Astrocyte of the hippocampus (primary cell): ENCODE measurements at places on chromosomes 4 and X.

- DNase-seq = no peak
Measured at GRCh38 chr4:55483315-55483714, 63.4 kb downstream of the CLOCK start.

DNA sequence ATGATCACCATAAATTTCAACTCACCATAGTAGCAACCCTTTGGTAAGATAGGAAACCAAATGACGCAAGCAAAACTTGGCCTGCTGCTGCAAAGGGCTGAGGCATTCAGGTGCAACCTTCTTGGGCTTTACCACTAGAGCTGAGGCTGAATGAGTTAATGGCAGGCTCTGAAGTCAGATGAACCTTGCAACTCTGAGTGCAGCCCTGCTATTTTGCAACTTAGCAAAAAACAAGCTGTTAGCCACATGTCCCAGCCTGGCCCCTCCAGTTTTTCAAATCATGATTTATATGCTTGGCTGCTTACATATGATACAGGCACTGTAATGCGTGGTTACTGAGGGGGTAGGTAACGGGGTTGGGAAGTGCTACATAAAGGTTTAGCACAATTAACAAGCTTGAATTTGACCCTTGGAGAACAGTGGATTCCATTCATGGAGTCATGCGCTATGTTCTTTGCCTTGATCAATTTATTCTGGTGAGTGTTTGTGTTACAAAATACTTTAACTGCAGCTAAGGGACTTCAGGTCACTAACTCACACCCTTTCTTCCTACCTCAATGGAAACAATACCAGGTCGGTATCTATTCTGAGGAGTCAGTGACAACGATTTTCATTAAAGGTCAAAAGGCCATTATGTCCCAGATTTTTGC is 80.5 kb upstream of the PPARGC1A start:
- DNase-seq = no peak

DNA sequence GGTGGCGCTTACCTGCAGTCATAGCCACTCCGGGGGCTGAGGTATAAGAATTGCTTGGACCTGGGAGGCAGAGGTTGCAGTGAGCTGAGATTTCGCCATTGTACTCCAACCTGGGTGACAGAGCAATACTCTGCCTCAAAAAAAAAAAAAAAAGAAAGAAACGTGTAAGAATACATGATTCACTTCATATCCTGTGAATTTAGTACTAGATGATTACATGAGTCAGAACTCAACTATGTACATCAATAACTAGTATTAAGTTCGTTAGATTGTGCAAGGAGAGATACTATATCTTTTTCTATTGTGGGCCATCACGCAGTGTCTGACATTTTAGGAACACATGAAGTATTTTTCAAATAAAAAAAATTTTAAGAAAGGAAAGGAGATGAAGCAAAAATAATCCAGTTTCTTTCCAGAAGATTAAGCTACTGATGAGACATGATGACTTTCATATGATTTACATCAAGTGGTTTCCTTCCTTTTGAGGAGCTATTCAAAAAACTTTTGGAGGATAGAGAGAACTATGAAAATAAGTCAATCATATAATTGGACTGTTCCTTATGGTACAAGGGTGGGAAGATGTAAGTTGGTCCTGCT is 64.7 kb upstream of the EXOC1L start:
- no peak for DNase-seq

- DNase-seq = no peak
Measured at GRCh38 chr4:151408380-151408629, 671 bp upstream of the FHIP1A start.

- no peak for DNase-seq
Measured at GRCh38 chrX:39665830-39666518, 431.8 kb downstream of the BCOR start.

DNA sequence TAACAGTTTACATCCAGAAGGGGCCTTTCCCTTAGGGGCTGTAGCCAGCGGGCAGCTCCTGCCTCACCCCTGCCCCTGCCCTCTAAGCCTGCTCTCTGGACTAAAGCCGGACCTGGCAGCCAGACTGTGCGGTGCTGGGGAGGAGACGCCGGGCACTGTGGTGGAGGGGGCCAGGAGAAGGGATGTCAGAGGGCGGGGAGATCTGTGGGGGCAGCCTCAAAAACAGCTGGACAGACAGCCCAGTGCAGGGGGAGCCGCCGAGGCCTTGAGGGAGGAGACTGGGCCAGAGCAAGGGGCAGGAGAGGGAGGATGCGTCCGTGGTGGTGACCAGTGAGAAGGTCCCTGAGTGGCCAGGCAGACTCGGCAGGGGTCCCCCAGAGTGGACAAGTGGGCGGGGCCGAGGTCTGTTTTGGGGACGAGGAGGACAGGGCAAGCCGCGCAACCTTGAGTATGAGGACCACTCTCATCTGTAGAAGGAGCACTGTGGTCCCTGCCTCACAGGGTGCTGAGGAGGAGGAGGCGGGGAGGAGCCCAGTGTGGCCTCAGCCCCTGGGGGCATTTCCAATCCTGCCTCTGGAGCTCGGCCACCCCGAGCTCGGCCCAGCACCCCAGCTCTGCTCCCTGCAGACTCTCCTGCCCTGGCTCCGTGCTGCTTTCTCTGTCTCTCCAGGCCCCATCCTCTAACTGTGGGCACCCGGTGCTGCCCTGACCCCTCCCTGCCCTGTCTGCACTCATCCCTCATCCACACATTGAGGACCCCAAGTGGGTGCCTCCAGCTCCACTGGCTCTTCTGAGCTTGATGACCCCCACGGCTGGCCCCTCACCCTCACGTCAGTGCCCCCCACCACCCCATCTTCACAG is 59.2 kb upstream of the NKX1-1 start:
- no peak for DNase-seq

DNA sequence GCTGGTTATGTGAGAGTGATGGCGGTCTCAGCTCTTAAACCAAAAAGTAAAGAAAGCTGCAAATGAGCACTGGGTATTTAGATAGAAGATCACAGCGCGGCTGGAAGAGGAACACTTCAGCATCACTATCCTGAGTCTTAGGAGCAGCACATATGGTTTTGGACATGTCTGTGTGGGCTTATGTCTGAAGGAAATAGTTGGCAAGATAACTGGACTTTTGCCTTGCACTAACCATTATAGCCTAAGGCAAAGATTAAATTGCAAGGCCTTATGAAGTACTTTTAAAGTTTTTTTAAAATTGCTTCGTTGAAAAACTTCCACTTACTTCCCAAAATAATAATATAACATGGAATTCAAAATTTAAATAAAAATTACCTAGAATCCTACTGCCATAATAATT is 4.6 kb upstream of the RAB9A start:
- no peak for DNase-seq
